Hepatocyte (in vitro differentiated cells): ENCODE measurements at places on chromosomes 3 and 15. TPM values are rescaled to one million over a fixed set of nuclear protein-coding genes. Genes with fewer than 3 reads are reported as not detected.
A peak's percentile ranks its signal among the peaks of the same experiment; 100 is the strongest.

Gene CCDC54
- not detected in 2 replicates for total RNA-seq

Gene GPR160
- total RNA-seq, result 87.9 and 96.2 TPM in 2 replicates

Gene KCNAB1
- 0.80 and 2.6 TPM in 2 replicates for total RNA-seq

Gene RAD51
- 2.0 and 5.0 TPM in 2 replicates for total RNA-seq

DNA sequence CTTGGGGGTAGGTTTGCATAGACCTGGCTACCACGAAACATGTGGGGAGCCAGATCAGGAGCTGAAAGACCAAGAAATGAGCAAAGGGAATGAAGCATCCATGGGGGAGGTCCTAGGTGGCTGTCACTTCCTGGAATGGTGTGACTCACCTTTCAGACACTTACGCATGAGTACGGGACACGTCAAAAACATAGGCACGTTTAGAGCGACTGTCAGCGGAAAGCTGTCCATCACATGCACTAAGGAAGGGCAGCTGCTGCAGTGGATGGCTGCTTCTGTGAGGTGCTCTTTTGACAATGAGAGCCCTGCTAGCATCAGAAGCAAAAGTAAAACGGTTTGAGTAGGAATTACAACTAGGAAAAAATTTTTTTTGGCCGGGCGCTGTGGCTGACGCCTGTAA lies 244.6 kb upstream of the CCDC54 start:
- no peaks in the 10 kb centered on the region for H3K27me3 ChIP-seq
- no peak for DNase-seq
- no peaks in the 10 kb centered on the region for H3K36me3 ChIP-seq
- no peak overlapping the region for H3K27ac ChIP-seq
- no peaks in the 10 kb centered on the region for H3K4me1 ChIP-seq

- no peaks in the 10 kb centered on the region for H3K27me3 ChIP-seq
- H3K4me1 ChIP-seq, result peaks cover 24% of the 10 kb centered on the region
- H3K36me3 ChIP-seq, result no peaks in the 10 kb centered on the region
- no peak overlapping the region for H3K27ac ChIP-seq
- DNase-seq, result no peak
Observed at GRCh38 chr15:80163217-80163616, 10.4 kb downstream of the FAH start.

GRCh38 chr3:183267140-183267539 lies 14.1 kb downstream of the B3GNT5 start:
- peak; percentile 61 for DNase-seq
- H3K27ac ChIP-seq, result peak overlapping the region; percentile 87
- no peaks in the 10 kb centered on the region for H3K27me3 ChIP-seq
- H3K36me3 ChIP-seq, result peaks cover 6% of the 10 kb centered on the region
- H3K4me1 ChIP-seq, result peaks cover 53% of the 10 kb centered on the region
- no peak overlapping the region for H3K4me3 ChIP-seq

GRCh38 chr3:11080492-11080891 lies 73.8 kb upstream of the HRH1 start:
- no peaks in the 10 kb centered on the region for H3K27me3 ChIP-seq
- H3K4me3 ChIP-seq, result no peak overlapping the region
- H3K36me3 ChIP-seq, result no peaks in the 10 kb centered on the region
- no peak for DNase-seq

- no peaks in the 10 kb centered on the region for H3K27me3 ChIP-seq
- DNase-seq, result no peak
- H3K27ac ChIP-seq, result no peak overlapping the region
Observed at GRCh38 chr3:129553719-129554118, 10.7 kb downstream of the H1-8 start.
